ENCODE measurements at places on chromosomes 12 and 14.

- no peak for DNase-seq
Observed at GRCh38 chr12:122035292-122035691, 13.6 kb downstream of the BCL7A start.

DNA sequence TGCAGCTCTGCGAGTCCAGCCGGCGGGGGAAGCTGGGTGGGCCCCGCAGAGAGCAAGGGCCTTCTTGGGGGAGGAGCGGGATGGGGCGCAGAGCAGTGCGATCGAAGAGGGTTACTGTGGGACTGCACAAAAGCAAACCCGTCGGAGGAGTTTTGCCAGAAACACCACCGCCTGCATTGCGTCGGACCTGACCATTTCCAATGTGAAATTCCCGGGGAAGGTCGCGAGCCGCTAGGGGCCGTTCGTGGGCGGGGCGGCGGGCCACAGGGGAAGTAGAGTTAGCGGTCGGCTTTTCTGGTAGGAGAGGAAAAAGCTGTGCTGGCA, 333 bp upstream of the KCNA1 start:
- no peak for DNase-seq

GRCh38 chr12:101829639-101830366, 956 bp downstream of the GNPTAB start:
- no peak for DNase-seq

DNA sequence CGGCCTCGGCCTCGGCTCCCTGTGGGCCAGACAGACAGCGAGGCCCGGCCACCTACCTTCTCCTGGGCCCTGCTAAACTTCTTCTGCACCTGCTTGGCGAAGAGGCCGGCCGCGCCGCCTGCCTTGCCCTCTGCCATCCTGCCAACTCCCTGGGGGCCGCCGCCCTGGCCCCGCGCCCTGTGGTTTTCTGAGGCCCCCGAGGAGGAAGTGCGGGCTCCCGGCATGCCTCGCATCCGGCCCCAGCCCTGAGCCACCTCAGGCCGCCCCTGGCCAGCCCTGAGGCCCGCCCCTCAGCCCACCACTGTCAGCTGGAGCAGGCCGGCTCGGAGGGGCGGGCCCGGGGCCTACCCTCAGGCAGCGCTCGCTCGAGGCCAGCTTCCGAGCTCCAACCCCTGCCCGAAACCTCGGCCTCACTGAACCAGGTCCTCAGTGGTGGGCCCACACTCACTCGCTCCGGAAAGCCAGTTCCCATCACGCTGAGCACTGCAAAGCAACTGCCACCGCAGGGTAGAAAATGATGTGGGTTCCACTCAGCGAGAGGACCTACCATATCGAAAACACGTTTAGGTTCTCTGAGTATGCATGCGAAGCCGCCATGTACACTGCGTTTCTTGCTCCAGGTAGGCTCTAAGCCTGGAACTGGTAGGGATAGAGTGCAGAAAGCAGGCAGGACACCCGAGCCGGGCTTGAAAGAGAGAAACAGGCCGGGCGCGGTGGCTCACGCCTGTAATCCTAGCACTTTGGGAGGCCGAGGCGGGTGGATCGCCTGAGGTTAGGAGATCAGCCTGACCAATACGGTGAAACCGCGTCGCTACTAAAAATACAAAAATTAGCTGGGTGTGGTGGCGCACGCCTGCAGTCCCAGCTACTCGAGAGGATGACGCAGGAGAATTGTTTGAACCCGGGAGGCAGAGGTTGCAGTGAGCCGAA, at the start of gene BIN2:
Gene BIN2, minus strand, starts transcription at position 209 of the 930 bp plus-strand sequence. Its CDS starts 72 bp downstream, at position 137.
- DNase-seq, result no peak

- DNase-seq, result no peak
Observed at GRCh38 chr12:96047229-96048211, 12.1 kb upstream of the LTA4H start.

DNA sequence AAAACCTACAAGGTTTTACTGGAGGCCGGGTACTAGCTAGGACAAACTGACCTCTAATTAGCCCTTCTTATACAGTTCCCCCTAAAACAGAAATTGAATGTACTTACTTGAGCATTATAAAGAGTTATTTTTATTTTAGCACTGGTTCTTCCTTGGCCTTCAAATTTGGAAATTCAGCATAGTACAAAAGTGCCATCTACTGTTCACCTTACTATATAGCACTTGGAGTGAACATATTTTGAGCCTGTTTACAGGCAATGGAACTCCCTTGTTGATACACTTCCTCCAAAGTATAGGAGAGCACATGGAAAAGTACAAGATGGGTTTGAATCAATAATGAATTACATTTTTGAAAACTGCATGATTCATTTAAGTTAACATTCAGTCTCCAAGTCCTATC, 3.9 kb upstream of the POC1B start:
- no peak for DNase-seq

DNA sequence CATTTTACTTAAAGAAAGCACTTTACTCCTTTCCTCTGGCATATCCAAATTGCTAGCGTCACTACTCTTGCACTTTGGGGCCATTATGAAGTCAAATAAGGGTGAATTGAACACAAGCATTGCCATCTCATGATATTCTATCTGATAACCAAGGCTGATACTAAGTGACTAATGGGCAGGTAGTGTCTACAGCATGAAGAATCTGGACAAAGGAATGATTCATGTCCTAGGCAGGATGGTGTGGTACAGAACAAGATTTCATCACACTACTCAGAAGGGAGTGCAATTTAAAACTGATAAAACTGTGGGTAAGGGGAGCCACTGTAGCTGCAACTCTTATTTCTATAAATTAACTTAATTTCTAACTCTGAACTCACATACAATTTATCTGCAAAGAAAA, 7.7 kb upstream of the SLC6A15 start:
- no peak for DNase-seq

- DNase-seq, result no peak
Observed at GRCh38 chr12:53207042-53207441, at the start of gene ITGB7. Gene ITGB7, minus strand, starts transcription at chr12:53207251. Its CDS starts 6,808 bp downstream, at chr12:53200443.

DNA sequence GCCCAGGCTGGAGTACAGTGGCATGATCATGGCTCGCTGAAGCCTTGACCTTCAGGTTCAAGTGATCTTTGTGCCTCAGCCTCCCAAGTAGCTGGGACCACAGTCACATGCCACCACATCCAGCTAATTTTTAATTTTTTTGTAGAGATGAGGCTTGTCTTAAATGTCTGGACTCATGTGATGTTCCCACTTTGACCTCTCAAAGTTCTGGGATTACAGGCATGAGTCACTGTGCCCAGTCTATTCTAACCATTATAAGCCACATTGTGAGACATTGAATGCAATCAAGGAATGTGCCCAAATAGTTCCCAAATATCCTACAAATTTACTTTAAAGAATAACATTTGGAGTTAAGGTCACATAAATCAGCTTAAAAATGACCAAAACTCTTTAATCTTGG, 130.7 kb upstream of the ARID2 start:
- DNase-seq, result no peak

- no peak for DNase-seq
Observed at GRCh38 chr12:1488908-1489381, 105.4 kb downstream of the FBXL14 start.

DNA sequence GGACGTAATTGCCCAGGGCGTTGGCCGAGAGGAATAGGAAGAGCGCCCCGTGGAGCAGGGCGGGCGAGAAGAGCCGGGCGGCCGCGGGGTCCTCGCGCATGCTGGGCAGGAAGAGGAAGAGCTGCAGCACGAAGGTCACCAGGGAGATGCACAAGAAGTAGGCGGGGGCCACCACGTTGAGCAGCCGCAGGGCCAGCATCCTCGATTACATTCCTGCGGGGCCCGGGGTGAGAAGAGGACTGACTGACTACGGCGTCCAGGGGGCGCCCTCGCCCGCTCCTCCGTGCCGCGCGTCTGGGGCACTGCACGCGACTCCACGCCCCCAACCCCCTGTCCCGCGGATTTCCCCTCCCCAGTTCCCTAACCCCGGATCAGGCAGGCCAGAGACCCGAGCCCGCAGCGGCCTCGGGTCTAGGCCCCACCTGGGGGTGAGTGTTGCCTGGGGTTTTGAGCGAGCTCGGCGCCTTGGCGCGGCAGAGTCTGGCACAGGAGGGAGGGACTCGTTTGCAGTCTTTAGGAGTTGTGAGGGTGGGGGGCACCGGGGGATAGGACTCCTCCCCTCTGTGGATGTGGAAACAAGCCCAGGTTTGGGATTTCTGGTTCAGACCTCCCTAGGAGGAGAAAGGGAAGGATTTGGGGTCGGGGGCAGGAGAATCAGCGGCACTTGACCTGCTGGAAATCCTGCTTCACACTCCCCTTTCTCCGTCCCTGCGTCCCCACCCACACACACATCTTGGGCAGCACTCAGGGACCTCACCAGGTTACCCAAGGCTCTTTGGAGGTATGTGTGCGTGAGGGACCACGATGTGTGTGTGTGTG, 1.8 kb downstream of the ZDHHC22 start:
- DNase-seq, result peak; percentile 86

GRCh38 chr12:101696251-101697196, 916 bp upstream of the CHPT1 start:
- no peak for DNase-seq

DNA sequence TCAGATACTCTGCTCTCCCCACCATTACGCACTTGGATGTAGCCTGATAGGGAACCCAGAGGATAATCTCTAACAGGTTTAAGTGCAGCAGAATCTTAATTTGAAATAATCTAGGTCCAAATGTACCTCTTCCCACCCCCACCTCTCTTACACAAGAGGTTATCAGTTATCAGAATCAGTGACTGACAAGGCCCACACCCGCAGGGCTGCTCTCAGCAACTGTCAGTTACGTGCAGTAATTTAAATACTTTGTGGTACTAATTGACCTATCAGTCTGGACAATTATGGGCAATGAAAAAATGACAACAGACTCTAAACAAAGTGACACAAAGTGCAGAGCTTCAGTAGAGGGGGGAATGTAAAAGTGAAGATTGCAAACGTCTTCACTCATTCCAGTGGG, 74.0 kb downstream of the CLIP1 start:
- DNase-seq, result no peak

DNA sequence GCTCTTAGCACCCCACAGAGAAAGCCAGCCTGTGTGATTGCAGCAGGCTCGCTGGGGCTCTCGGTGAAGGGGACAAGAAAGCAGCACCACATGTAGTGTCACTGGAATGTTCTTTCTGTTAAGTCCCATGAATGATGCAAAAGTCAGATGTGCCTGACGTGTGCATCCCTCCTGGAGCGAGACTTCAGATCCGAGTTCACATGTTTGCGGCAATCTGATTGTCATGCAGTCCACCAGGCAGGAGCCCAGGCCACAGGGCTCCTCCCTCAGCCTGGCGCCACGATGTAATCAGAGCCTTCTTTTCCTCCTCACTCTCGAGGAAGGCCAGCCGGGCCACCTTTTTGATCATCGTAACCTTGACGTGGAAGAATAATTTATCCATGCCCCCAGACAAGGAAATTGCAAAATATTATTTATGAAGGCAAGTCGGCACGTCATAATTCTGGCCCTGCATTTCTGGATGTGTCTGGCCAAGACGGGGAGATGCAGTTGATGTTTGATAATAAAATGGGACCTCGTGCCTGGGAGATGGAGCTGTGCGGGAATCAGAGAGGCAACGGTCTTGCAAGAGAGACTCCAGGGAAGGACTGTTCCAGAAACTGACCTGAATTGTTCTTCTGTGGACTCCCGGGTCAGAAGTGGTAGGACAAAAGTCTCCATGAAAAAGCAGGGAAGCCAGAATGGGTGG, 214.6 kb downstream of the PHETA1 start:
- no peak for DNase-seq

DNA sequence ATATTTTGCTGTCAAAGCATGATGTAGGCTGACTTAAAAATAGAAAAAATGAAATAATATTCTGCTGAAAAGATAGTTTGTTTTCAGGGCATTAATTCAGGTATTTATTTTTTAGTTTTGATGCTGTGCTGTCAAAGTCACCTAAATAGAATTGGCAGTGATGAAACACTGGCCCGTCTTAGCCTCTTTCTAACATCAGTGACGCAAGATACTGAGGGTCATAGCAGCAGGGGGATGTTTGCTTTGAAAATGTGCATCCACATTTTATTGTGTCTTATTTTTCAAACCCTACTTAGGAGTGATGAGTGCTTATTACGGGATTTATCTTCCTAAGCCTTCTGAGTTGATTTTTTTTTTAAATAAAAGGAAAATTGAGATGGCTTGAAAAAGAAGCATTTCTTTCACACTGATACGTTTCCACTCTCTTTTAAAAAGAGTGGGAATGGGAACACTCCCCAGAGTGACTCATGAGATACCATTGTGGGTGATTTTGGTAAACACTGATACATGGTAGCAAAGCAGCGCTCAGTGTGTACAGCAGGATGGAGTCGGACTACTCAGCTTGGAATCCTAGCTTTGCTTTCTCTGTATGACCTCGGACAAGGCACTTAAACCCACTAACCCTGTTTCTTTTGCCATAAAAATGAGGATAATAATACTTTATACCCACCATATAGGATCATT, 290.8 kb downstream of the ERC1 start:
- no peak for DNase-seq

DNA sequence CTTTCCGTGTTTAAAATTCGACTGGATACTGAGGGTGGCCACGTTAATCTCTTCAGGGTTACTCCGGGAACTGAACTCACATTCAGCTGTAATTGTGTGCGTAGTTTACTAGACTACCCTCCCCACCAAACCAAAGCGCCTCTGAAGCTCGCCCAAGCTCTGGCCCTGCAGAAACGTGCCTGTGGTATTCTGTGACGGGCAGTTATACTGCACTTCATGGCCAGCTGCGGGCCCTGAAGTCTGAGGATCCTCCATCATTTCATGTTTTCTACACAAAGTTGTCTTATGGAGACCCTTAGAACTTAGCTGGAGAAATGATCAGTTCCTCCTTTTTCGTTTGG, 688 bp downstream of the ZNF26 start:
- DNase-seq, result no peak

- DNase-seq, result no peak
Observed at GRCh38 chr12:25594376-25594775, 41.3 kb upstream of the LMNTD1 start.

- no peak for DNase-seq
Observed at GRCh38 chr12:82383930-82384552, 25.7 kb downstream of the METTL25 start.

DNA sequence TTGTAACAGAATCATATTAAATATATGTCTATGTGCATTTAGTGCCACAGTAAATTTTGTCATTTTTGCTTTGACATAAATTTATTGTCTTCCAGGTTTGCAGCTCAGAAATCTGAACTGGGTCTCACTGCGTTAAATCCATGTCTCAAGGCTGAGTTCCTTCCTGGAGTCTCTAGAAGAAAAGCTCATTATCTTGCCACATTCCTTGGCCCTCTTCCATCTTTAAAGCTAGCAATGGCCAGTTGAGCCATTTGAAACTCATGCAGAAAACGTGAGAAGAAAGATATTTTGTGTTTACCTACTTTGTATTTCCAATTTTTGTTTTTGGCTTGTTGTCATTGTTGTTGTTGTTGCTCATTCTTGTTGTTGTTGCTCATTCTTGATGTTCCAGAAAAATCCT, 10.7 kb downstream of the PRH1 start:
- no peak for DNase-seq

- no peak for DNase-seq
Observed at GRCh38 chr12:62301080-62301798, 41.0 kb downstream of the USP15 start.

- DNase-seq, result no peak
Observed at GRCh38 chr14:29227631-29228030, 461.0 kb downstream of the FOXG1 start.

GRCh38 chr14:30210630-30211029, 283.0 kb upstream of the PRKD1 start:
- DNase-seq, result no peak

GRCh38 chr12:120283318-120283717, 8.4 kb downstream of the RNU4-2 start:
- no peak for DNase-seq
